ENCODE measurements at places on chromosomes 6 and 20.

DNA sequence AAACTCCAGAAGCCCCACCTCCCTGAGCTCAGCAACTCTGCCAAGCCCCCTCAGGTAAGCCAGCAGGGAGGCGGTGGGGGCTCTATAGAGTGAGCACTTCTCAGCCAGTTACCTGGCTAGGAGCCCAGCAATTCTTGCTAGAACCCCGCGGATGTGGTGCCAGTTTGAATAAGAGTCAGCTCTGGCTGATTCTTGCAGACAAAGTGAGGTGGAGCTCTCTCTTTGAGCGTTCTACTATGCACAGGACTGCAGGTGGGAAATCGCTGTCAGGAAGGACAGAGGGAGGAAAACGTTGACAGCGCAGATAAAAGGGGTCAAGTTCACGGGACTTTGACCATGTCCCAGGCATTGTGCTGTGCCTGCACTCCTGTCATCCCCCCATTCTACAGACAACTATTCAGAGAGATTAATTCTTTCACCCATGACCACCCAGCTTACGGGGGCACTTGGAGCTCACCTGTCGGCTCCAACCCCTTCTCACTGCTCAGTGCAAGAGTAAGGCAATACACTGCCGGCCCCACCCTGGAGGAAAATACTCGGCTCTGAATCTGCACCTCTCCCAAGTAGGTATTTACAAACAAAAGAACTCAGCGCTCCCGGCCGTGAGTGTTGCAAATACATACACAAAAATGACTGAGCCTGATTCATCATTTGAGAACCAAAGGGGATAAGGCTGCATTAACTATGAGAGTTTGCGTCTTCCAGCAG is 92.9 kb downstream of the ANKRD60 start:
- no peak for DNase-seq

GRCh38 chr6:167442245-167442644 is 117.4 kb downstream of the TTLL2 start:
- DNase-seq: no peak

DNA sequence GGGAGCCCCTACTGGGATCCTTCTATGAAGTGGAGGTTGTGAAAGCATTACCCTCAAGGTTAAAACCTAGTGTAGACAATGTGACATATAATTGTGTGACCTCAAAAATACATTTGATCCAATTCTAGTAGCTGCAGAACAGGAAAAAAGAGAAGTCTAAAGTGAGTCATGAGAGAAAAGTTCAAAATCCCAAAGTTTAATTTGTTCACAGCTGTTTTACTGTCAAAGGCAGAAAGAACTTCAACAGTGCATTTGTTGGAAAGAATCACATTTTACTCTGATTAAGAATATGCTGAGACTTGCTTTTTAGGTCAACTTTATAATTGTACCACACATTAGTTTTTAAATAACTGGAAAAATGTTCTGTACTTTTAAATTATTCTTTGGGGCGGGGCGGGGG is 1027.4 kb upstream of the FLRT3 start:
- DNase-seq: no peak

GRCh38 chr6:141316236-141316635 is 816.5 kb upstream of the GJE1 start:
- no peak for DNase-seq

DNA sequence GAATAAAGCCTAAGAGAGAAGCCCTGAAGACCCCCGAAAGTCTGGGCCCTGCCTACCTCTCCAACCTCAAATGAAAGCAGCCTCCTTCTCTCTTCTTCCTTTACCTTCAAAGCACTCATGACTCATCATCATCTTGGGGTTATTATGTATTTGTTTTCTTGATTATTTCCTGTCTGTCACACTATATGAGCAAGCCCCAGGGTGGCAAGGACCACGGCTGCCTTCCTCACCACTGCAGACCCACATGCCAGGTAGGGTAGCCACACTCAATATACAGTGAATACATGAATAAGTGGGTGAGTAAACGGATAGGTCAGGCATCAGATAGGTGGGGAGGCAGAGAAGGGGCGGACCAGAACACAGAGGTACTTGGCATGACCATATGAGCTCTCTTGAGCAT is 8.8 kb downstream of the WFDC3 start:
- DNase-seq: no peak
